Hematopoietic multipotent progenitor cell treated with erythropoietin and hydrocortisone succinate and interleukin-3 and kit ligand, for 15 days (in vitro differentiated cells): ENCODE measurements at places on chromosomes 2 and 18.

- DNase-seq, result no peak
Measured at GRCh38 chr2:187956906-187957534, 334.7 kb upstream of the GULP1 start.

DNA sequence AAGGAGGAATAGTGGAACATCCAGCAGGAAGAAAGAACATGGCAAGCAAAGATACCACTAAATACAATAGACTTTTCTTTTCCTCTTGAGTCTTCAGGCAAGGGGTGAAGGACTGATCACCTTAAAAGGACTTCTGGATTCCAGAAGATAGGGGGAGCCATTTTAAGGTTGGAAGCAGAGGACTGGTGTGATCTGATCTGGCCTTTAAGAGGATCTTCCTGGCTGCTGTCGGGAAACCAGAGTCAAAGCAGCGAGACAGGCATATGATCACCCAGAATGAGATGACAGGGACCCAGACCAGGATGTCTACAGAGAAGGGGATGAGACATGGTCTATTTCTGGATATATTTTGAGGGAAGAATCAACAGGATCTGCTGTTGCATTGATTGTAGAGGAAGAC lies 558.0 kb downstream of the STK39 start:
- DNase-seq, result no peak

DNA sequence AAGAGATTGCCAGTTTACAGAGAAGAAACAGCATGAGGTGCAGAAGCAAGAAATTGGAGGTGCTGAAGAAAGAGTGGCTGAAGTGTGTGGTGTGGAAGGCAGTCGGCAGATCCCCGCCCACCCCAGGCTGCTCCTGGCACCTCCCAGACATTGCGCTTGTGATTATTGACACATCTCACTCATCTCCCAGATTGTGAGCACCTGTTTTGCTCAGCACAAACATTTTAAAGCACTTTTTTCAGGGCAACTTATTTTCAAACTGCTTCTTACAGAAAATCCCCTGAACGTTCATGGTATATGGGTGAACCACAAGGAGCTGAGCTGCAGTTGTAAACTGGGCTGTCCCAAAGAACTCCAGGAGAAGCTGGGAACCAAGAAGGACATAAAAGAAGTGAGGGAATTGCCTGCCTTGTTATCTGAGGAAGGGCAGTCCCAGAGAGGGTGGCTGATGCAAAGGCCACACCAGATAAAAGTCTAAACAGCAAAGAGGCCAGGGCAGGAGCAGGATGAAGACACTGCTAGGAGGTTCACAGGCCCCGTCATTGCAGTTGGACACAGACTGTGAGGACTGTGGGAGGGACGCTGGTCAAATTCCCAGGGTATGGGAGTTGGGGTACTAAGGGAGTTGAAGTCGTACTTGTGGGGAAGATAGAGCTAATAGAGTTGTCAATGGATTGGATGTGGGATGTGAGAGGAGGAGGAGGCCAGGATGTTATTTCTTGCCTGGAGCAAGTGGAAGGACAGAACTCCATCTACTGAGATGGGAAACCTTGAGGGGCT lies 65.1 kb downstream of the INPP4A start:
- DNase-seq, result peak; percentile 27

GRCh38 chr2:165957030-165957675 lies 3.6 kb upstream of the TTC21B start:
- DNase-seq, result no peak

DNA sequence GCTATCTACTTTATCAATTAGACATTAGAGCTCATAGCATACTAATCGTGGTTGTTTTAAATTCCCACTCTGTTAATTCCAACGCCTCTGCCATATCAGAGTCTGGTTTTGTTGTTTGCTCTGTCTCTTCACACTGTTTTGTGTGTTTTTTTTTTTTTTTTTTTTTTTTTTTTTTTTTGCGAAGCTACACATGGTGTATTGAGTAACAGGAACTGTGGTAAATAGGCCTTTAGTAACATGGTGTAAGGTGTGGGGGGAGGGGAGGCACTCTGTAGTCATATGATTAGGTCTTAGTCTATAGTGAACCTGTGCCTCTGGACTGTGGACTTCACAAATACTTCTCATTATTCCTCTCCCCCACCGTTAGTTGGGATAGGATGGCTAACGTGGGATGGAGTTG lies 370.7 kb upstream of the RAB12 start:
- no peak for DNase-seq

- no peak for DNase-seq
Measured at GRCh38 chr2:181770150-181770549, 89.8 kb upstream of the NEUROD1 start.

DNA sequence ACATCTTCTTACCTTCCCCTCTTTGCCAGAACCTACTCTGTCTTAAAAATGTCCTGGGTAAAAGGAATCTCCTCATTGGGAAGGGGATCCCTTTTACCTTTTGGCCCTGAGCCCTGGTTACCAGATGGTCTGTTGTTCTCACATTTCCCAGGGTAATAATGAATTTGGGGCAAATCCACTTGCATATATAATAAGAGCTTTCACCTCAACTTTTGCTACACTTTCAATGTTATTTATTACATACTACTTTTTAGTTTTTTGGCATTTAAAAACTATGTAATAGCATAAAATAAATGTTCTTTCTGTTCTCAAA lies 15.0 kb downstream of the CERS6 start:
- no peak for DNase-seq

DNA sequence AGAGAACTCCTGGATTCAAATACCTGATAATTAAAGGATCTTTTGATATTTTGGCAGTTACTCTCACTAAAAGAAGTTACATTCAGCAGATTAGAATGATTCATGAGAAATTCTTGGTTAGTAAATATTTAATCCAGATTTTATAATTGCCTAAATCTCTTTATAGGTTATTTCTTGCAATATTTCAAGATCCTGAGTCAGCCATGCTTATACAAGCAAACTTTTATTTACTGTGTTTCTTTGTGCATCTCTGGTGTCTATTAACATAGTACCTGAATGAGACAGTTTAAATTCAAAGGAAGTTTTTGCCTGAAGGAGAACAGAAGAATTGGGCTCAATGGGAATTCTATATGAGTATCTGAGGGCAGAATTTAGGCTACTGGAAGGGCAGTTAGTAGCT lies 249.3 kb downstream of the ERBB4 start:
- no peak for DNase-seq

- DNase-seq, result no peak
Measured at GRCh38 chr18:11134940-11135339, 14.4 kb downstream of the PIEZO2 start.

- DNase-seq, result no peak
Measured at GRCh38 chr18:33611525-33612135, 33.6 kb downstream of the ASXL3 start.

DNA sequence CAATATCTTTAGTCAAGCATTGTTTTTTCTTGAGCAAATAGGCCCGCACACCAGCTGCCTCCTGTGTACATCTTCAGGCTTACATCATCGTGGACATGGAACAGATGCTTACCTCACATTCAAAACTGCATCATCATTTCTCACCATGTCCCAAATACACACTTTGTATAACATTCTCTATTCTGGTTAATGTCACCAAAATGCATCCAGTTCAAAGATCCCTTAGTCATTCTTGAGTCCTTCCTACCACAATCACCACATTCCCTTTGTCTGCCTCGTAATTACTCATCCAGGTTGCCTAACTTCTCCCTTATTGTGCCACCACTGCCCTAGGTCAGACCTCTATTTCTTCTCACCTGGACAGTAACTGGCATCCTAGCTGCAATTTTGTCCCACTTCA lies 373.7 kb upstream of the GALNT5 start:
- DNase-seq, result no peak

DNA sequence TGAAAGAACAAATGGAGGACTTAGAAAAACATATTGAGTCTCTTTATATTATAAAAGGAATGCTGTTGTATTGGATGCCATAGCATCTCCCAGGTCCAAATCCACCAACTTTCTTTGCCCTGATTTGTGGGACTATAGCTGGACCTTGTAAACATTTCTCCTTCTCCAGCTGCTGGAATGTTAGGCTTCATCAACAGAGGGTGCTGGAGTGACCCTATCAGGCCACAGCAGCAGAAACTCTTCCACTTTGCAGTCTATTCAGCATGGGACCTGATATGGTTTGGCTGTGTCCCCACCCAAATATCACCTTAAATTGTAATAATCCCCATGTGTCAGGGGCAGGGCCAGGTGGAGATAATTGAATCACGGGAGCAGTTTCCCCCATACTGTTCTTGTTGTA lies 138.4 kb upstream of the ARL4C start:
- DNase-seq, result no peak
